ENCODE measurements at places on chromosomes 7 and 10.

DNA sequence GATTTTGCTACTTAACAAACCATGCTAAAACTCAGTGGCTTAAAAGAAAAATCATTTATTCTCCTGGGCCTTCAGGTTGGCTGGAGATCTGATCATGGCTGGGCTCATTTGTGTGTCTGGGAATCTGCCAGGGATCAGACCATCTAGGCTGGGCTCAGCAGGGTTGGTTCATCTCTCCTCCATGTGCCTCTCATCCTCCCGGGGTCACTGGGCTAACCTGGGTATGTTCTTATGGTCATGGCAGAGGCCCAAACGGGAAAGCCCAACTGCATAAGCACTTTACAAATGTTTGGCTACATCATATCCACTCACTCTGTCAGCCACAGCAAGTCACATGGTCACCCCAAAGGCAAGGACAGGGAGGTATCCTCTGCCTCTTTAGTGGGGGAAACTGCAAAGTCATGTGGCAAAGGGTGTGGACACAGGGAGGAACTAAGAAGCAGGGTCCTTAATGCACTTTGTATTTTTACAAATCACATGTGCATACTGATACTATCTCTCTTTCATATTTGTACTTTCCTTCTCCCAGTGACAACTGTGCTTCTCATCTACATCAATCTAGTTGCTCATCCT is 231.4 kb downstream of the BUB3 start:
- DNase-seq: no peak

DNA sequence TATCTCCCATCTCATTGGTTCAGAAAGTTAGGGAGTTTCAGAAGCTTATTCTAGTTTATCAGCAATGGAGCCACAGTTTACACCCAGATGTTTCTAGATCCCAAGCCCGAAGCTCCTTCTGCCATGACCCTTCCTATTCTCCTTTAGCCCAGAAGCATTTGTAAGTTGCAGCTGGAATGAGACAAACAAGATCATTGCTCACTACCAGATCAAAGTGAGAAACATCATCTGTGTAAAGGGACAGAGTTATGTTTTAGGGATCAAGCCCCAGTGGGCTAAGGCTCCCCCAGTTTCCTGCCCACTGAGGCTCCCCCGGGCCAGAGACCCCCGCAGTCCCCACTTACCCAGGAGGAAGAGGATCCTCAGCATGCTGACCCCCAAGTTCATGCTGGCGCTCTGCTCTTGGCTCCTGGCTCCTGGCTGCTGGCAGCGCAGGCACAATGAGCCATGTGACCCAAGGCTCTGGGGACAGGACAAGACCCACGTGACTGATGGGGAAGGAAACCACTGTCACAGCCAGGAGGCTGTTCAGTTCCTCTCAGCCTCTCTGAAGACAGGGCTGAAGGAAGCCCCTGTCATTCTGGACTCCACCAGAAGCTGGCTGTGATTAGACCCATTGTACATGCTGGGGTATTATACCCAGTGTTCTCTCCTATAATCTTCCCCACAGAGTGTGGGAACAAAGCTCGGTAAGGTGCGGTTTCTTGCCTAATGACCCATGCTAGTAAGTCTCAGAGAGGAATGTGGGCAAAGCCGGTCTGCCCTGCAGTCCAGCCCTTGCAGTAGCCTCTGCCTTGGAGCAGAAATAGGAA is at the start of gene TMEM273:
TMEM273 (minus strand) TSS at position 442 of the 812 bp plus-strand sequence; CDS start at position 387, 55 bp downstream.
- no peak for DNase-seq

GRCh38 chr7:5274441-5274840 is 8.3 kb upstream of the SLC29A4 start:
- DNase-seq: no peak

DNA sequence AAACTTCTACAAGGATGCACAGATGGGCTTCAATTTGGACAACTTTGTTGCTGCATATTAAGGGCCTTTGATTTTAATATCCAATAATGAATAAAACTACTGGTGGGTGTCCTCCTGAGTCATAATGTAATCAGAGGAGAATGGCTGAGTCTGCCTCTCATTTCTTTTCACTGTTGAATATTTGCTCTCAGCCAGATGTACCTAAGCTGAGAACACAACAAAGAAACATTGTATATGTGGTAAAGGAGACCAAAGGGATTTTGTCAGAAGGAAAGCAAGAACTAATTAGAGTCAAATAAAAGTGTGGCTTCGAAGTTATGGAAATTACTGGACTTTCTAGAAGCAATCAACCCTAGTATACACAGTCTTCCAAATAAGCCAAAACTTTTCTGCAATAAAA is 131.0 kb upstream of the BET1 start:
- DNase-seq: no peak

GRCh38 chr10:106360870-106361269 is 803.6 kb downstream of the SORCS1 start:
- DNase-seq: no peak

GRCh38 chr7:1668396-1669063 is 1.5 kb upstream of the ELFN1 start:
- DNase-seq: peak; percentile 40

GRCh38 chr7:20456701-20457100 is 126.0 kb downstream of the ITGB8 start:
- no peak for DNase-seq

DNA sequence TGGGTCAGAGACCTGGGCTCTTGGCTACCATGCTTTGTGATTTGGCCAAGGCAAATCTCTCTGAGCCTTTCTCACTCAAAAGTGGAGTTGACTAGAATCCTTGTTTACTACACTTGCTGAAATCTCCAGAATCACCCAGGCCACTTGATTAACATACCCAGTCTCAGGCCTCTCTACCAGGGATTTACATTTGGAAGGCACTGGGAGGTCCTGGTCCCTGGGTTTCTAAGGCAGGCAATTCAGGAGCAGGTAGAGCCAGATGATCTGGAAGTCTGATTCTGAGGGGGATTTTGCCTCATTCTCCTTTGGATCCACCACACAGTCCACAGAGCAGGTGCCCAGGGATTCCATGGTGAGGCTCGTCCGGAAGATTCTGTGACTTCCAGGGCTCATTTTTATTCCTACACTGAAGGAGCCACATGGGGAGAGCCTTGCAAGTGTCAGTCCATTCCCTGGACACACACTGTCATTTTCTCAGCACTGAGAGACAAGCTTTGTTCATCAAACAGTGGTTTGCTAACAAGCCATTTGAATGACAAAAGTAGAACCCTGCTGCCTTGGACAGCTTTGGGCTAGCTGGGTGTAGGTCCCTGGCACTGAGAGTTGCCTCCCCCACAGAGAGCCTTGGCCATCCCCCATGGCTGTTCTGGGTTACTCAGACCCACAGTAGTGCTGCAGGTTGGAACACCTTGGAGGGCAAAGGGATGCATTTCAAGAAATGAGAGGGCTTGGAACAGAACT is 74.2 kb downstream of the NOC3L start:
- no peak for DNase-seq

GRCh38 chr10:57218382-57218781 is 857.3 kb upstream of the ZWINT start:
- DNase-seq: no peak

GRCh38 chr10:30553018-30553625 is 76.4 kb downstream of the LYZL2 start:
- no peak for DNase-seq

DNA sequence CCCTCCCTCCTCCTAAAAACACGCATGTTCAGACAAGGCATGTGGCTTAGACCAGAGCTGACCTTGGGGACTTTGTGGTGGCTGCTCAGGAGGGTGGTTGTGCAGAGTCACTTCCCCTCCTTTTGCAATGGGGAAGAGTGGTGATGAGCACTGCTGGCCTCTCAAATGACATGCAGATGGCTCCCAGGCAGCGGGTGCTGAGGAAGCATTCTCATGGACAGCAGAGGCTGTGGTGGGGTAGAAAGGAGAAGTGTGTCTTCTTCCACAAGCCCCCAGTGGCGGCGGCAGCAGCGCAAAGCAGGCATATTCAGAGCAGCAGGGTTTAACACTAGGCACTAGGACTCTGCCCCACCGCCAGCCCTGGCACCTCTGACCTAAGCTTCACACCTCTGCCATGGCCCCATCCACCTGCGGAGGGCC is 105.9 kb upstream of the ANLN start:
- peak; percentile 56 for DNase-seq

GRCh38 chr10:100735337-100736143 is 9.8 kb upstream of the PAX2 start:
- DNase-seq: no peak

DNA sequence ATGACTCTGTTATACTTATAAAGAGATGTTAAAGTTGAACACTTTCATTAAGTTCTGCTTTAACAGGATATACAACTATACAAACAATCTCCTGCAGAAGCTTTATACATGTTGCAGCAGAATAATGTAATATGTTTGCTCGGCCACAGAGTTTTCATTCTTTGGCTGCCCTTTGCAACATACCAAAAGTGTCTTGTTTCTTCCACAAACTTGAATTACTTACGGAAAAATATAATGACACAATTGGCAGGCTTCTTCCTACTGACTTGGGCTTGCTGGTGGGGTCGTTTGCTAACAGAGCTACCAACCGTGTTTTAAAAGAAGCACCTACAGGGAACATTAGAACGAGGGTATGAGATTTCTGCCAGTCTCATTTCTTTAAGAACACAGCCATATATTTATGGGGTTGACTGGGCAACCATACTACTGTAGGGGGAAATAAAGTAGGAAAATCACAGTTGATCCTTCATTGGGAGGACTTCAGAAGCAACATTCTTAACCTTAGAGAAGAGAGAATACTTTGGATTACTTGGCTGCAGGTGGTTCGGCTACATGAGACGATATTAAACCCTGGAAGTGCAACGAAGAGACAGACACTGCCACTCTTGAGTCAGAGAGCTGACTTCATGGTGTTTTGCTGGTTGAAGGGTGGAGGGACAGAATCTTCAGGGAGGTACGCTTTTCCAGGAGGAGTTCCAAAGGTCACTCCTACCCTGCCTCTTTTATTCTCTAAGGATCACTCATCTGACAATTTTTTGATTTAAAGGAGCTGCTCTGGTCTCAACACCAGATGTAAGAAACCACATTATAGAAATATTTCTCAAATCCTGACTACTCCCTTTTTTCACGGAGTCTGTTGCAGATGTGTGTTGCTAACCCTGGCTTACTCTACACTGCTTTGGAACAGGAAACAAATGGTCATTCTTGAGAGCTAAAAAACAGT is 123.9 kb downstream of the SEMA3C start:
- DNase-seq: no peak

- DNase-seq: no peak
Observed at GRCh38 chr7:20835111-20835750, 48.5 kb upstream of the SP8 start.

- DNase-seq: no peak
Observed at GRCh38 chr10:32332299-32332750, 14.6 kb downstream of the EPC1 start.

DNA sequence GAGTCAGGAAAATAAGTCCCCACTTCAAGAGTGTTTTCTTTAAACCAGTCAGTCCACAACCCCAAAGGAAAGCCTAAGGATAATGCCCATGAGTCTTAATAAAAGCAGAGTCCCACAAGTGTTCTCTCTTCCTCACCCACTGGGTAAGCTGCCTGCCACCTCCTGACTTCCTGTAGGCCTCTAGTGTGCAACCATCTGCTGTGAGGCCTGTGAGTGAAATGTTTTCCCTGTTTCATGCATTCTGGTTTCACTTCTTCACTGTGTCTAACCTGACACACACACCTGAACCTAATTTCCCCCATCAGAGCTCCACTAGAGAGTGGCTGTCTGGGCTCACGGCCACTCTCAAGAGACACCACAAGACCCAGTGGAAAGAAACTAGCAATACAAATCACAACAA is 38.9 kb upstream of the GDF10 start:
- no peak for DNase-seq

GRCh38 chr10:42519761-42520460 is 118.5 kb downstream of the ZNF33B start:
- no peak for DNase-seq

DNA sequence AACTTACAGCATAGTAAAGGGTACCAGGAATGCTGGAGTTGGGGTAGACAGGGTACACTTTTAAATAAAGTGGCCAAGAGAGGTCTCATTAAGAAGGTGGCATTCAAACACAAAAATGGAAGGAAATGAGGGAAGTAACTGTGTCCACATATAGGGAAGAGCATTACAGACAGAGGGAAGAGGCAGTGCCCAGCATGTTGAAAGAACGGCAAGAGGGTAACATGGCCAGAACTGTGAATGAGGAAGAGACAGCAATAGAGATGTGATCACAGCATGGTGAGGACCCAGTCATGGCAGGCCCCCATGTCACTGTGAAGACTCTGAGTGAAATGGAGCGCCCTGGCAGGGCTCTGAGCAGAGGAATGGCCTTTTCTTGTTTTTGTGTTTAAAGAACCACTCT is 35.1 kb upstream of the ZNRF2 start:
- no peak for DNase-seq

DNA sequence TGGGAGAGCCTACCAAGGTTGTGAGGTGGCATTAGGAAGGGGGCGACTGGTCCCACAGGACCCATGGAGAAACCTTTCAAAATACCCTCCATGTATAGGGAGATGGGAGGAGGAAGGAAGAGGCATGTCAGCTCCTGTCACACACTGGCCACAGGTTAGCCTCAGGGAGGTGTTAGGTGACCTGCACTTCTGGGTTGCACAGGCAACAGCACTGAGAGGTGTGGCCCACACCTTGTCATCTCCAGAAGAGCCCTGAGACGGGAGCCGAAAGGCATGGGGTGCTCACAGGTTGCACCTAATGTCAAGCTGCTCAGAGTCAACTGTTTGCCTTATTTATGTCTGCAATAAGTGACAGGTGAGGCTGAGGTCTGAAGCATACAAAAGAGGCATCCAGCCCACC is 14.6 kb upstream of the USP6NL start:
- no peak for DNase-seq

DNA sequence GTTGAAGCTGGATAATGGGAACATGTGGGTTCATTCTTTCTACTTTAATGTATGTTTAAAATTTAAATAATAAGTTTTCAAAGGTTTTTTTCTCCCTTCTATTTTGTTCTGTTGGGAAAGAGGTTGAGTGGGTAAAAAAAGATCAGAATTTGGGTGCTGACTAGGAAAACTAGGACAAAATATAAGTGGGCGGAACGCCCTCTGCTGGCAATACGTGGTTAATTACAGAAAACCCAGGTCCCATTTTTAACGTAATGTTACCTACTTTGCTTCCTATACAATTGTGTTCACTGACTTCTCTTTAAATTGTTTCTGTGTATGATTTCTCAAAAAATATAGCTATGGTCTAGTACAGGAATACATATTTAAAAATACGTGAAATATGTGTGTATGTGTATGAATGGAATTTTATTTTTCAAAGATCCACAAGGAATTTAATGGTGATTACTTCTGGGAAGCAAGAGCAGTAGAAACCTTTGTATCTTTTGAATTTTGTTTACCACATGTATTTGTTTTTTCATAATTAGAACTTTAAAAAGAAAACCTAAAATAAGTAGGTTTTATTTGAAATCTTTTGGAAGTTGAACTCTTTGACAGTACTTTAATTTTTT is 8.7 kb downstream of the ECD start:
- DNase-seq: peak; percentile 23
